Fibroblast of skin of left biceps (primary cell): ENCODE measurements at places on chromosomes 16 and 17.

GRCh38 chr16:83068686-83069085, 441.9 kb downstream of the CDH13 start:
- DNase-seq = no peak

DNA sequence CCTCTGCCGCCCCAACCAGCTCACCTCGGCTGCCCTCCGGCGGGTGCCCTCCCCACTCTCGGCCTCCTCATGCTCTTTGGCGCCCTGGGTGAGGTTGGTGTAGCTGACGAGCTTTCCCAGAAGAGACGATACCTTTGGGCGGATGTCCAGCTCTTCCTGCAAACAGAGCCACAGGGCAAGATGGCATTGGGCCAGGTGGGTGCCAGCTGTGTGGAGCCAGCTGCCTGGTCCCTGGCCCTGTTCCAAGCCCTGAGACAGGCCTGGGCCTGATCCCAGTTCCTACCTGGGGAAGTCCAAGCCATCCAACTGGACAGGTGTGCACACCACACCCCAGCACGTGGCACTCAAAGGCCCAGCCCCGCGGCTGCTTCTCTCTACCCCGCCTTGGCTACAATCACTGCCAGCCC, 6.9 kb downstream of the SLC12A4 start:
- DNase-seq = no peak

DNA sequence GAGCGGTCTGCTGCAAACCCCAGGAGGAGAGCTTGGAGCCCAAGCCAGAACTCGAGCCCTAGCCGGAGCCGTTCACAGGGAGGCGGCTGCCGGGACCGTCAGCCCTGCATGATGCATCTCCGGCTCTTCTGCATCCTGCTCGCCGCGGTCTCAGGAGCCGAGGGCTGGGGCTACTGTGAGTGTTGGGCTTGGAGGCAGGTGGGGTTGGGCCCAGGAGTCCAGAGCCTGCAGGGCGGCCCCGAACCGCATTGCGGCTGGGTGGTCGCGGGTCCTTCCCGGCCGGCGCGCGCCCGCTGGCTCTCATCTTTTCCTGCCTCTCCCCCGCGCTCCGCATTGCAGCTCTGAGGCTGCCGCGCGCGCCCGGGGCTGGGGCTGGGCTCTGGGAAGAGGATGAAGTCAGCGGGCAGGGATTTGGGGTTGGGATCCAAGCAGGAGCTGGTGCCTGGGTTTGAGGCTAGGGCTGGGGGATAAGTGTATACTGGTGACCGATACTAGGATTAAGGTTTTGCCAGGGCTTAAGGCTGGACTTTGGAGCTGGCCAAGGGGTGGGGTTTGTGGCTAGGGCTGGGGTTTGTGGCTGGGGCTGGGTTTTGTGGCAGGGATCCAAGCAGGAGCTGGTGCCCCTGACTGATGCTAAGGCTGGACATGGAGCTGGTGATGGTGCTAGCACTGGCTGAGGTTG, 532 bp downstream of the CNTNAP1 start:
- no peak for DNase-seq

DNA sequence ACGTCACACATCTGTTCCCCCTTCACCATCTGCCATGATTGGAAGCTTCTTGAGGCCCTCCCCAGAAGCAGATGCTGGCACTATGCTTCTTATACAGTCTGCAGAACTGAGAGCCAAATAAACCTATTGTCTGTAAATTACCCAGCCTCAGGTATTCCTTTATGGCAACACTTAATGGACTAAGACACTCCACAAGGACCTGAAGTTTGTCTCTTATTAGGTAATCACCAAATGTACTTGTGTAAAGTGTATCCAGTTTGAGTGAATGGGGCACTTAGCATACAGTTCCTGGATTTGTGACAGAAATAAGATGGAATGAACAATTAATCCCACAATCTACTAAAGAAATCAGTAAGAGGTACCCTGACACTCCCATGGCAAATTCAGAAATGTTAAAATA, 105.3 kb downstream of the SLC39A11 start:
- DNase-seq = no peak

DNA sequence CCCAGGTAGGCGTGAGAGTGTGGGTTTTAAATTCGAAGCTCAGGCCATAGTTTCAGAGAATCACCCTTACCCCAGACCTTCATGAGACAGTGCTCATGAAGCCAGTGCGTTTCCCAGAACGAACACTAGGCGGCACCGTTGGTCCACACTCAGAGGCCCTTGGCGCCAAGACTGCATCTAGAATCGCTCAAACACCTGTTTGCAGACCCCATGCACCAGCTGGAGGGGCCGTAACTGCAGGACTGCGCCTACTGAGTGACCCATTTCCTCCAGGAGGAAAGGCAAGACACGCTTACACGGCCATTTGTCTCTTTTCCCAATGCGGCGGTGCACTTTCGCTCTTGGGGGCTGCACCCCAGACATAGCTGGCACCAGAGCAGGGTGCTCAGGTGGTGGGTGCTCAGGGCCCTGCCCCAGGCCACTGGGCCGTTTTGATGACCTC, 34.0 kb downstream of the ADGRG5 start:
- no peak for DNase-seq
